ENCODE measurements at places on chromosomes 7 and 10.

DNA sequence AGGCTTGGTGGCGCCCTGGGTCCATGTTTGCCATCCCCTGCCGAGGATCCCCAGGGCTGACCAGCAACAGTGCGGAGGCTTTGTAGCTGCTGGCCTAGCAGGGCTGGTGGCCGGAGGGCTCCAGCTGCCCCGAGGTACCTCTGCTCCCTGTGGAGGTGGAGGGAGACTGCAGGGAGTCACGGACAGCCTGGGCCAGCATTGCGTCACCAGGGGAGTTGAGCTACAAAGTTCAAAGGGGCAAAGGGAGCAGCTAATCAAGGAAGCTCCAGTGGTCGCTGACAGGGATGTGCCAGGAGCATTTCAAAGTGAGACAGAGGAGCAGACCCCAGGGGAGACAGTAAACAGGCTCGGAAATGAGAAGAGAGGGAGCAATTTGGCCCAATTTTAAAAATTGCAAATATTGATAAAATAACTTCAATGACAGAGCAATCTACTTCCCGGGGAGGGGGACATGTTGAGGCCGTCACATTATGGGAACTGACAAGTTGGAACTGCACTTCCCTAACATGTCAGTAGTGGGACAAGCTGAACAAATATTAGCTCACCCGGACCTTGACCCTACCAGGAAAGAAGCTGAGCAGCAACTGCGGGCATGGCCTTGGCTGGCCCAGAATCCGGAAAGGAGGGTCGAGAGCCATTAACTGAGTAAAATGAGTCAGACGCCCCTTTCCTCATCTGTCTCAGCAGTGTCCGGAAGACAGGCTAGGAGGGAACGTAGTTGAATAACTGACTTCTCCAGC lies 39.4 kb downstream of the BTBD16 start:
- DNase-seq: peak; percentile 20

GRCh38 chr7:77450613-77451012 lies 34.5 kb upstream of the GSAP start:
- no peak for DNase-seq

DNA sequence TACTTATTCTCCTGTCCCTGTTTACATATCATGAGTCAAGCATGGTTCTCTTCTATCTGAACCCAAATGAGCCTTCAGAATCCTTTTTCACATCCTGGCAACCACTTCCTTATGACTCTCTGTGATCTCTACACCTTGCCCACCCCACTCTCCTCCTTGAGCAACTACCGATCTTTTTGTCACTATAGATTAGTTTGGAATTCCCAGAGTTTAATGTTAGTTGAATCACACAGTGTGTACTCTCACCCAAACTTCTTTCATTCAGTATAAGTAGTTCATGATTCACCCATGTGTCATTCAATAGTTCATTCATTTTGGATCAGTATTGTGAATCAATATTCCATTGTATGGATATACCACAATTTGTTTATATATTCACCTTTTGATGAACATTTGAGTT lies 55.3 kb downstream of the TFAM start:
- no peak for DNase-seq

- DNase-seq: no peak
Measured at GRCh38 chr10:62199584-62199983, 69.1 kb downstream of the RTKN2 start.

DNA sequence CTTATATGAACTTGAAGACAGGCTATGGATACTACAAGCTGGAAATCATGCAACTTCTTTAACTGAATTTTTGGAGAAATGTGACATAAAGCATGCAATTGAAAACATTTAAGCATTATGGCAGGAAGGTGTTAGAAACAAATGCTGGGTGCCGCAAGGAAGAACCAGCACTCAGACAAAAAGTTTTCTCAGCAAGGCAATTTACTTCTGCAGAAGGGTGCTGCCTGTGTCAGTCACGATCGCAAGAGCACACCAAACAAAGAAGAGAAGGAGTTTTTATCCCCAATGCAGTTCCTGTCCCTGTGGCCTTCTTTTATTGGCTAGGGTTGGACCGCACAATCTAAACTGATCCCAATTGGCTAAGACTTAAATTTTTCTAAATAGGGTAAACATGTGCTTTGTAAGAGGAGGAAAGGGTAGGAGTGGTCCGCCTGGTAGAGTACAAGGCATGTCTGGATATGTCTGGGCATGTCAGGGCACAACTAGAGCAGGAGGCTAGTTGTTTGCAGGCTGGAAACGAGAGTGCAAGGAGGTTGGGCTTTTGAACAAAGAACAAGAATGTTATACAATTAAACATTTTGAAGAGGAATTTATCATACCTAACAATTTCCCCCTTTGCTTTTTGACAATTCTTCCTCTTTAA lies 109.6 kb upstream of the FAM3C start:
- DNase-seq: no peak

DNA sequence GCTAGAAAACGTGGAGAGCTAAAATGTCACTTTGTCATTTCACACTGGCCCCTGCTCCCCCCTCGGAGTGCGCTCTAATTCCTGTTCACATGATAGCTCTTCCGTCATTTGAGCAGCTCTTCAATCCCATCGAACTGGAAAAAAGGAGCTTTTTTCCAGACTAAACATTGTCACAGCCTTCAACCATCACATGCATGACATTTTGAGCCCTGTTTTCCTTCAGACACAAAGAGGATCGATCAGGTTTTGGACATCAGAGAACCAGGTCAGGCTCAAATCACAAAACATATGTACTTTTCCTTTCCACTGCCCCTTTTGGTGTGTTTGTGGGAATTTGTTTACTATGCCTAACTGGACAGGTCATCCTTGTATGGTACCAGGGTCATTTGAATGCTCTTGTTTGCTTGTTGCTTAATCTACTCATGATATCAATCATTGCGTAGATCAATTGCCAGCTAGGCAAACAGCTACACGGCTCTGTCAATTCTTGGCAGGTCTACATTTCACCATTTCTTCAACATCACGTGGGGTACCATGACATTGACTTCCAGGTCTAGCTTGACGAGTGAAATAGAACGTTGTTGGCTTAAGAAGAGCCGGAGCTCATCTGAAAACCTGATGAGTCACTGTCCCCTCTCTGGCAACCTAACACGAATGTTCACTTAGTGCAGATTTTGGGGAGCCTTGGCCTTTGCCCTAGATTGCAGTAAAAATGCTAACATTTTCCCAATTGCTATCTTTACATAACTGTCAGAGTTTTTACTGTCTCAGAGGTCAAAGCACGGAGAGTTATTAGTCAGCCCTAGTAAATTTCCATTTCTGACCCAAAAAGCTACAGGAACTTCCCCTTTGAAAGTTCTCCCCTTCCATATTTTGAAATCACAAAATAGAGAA lies 87.3 kb downstream of the LYZL2 start:
- DNase-seq: no peak

GRCh38 chr10:21910798-21911197 lies 92.7 kb downstream of the DNAJC1 start:
- DNase-seq: no peak

GRCh38 chr7:158782761-158783401 lies 46.4 kb downstream of the ESYT2 start:
- peak; percentile 43 for DNase-seq

- DNase-seq: no peak
Measured at GRCh38 chr7:107432261-107432660, 37.6 kb upstream of the GPR22 start.

GRCh38 chr10:71765176-71765904 lies 8.0 kb downstream of the VSIR start:
- DNase-seq: peak; percentile 42

DNA sequence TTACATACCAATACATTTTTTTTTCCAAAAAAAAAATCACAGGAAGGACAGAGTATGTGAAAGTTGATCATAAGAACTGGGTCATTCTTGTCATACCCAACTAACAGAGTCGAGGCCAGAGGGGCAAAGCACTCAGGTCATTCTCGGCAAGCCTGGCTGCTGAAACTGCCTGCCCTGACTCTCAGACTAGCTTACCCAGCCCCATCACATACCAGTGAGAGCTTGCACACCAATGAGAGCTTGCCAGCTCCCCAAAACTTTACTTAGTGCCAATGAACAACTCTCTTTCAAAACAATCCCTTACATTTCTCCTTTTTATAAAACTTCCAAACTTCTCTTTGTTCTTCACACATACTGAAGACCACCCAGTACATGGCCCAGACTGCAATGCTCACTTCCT lies 48.9 kb downstream of the VOPP1 start:
- no peak for DNase-seq

DNA sequence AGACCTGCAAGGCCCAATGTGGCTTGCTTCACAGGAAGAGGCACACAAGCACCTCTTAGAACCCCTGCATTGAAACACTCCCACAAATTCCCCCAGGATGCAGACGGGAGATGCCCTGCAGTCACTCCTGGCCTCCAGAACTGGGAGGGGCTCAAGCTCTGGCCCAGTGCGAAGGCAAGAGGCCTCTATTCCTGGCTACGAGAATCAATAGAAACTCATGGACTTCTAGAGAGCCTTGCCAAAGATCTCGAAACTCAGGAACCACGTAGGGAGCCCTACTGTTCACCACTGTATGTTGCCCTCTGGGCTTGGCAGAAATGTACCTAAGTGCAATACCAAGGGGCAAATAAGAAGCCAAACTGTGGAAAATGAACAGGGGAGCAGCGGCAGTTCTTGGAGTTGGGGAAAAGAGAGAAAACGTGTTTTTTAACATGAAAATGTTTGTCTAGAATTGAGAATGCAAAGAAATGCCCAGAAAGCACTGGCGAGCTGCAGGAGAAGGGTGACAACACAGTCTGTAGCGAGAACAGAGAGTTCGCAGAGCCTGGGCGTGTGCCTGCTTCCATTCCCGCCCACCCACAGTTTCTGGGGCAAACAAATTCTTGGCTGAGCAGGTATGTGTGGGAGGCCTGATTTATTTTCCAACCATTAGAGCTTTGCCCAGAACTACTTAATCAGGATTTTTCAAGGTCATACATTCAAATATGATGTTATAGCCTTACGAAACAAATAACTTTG lies 260.5 kb upstream of the KLF14 start:
- peak; percentile 87 for DNase-seq

DNA sequence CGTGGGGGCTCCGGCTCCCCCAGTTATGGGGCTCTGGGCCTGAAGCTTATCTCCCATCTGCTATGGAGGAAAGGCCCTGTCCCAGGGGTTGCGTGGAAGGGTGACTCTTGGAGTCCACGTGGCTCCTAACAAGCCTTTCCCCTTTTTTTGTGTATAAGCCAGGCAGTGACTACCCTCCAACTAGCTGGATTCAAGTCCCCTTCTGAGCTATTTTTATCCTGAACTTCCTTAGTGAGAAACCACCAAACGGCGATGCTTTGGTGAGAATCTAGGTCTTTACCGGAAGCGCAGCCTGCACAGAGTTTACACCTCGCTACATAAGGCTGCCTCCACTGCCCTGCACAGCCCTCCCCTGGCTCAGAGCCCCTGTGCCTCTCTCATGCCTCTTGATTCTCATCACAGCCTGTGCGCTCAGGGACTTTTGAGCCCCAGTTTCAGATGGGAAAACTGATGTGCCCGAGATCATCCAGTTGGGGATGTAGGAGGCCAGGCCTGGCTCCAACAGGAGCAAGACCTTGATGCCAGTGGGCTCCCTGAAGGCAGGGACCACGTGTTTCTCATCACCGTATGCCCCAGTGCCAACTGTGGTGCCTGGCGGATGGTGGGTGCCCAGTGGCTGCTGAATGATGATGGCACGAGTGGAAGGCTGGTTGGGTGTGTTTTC lies 102.3 kb upstream of the PPIF start:
- DNase-seq: no peak

- no peak for DNase-seq
Measured at GRCh38 chr7:132805766-132806165, 229.5 kb upstream of the PLXNA4 start.

DNA sequence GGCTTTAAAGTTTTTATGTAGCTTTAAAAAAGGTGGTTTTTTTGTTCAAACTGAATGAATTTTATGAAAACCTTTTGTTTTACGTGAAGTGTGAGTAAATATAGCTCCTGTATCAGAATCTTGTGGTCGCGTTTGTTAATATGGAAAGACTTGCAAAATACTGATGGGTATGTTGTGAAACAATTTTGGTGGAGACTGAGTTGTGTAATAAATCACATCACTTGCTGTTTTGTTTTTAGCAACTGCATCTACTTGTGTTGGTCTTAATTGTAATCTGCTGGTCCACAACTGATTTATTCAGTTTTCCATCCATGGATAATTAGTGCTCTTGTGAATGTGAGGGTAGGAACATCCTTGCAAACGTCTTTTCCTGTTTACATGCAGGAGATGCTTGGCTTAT lies 10.5 kb downstream of the PLXDC2 start:
- DNase-seq: peak; percentile 93

DNA sequence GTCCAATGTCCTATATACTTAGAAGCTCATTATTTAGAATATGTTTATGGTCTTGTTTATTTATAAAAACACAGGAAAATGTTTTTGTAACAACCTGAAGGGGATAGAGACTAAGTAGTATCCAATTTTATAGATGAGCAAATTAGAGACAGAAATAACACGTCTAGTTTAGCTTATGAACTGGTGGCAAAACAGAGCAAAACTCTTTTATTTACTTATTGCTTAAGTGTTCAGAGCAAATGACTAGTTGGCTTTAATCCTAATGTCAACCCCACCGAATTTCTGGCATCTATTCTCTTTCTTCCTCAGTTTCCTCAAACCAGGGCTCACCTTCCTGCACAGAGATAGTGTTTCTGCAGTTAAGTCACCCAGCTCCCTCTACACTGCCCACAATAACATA lies 792.8 kb downstream of the REEP3 start:
- no peak for DNase-seq

DNA sequence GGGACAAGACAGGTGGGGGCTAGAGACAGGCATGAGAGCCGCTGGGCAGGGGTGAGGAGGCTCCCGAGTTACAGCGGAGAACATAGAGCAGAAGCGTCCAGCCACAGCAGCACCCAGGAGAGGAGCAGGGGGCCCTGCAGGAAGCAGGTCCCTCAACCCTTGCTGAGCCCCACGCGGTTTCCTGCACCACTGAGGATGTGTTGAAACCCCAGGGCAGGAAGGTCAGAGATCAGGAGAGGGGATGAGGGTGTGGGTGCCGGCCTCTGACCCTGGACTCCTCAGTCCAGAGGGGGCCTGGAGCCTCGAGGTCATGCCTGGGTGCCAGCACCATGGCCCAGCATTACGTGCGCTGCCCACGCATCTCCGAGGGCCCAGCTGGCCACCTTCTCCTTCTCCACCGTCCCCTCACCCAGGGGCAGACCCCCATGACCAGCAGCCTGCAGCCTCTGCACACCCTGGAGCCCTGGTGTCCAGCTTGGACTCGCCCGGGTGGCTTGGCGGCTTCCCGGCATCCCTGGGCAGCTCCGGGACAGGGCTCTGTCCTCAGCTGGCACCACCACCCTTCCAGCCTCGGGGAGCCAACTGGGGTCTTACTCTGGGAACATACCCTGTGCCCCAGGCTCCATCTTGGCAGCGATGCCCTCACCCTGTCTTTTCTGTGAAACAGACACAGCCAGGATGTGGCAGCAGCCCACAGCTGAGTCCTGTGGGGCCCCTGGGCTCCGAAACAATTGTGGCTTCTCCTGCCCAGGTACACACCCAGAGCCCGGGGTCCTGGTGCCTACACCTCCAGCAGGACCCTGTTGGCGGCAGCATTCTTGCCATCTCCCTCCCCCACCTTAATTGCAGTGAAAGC lies 52.0 kb downstream of the STK32C start:
- DNase-seq: no peak

DNA sequence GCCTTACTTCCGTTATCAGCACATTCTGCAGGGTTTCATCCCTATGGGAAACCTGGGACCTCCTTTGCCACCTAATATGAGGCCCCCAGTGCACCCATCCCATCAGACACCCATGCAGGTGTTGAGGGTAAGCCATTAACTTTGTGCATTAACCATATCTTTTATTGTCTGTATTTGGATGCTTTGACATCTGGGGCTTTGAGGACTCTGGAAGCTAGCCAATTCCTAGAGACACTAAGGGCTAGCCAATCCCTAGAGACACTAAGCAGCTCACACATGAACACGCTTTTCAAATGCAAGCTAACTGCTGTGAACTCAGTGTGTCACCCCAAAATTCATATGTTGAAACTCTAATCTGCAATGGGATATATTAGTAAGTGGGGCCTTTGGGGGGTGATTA lies 272.5 kb upstream of the COBL start:
- DNase-seq: no peak

Data from amniotic epithelial cell (primary cell).